Activated naive CD4-positive, alpha-beta T cell treated with Interleukin-2 at 50 U/mL for 16 hours (primary cell): ENCODE measurements at places on chromosomes 6 and 20.

GRCh38 chr6:3535776-3536435 is 79.1 kb upstream of the SLC22A23 start:
- no peak for DNase-seq

DNA sequence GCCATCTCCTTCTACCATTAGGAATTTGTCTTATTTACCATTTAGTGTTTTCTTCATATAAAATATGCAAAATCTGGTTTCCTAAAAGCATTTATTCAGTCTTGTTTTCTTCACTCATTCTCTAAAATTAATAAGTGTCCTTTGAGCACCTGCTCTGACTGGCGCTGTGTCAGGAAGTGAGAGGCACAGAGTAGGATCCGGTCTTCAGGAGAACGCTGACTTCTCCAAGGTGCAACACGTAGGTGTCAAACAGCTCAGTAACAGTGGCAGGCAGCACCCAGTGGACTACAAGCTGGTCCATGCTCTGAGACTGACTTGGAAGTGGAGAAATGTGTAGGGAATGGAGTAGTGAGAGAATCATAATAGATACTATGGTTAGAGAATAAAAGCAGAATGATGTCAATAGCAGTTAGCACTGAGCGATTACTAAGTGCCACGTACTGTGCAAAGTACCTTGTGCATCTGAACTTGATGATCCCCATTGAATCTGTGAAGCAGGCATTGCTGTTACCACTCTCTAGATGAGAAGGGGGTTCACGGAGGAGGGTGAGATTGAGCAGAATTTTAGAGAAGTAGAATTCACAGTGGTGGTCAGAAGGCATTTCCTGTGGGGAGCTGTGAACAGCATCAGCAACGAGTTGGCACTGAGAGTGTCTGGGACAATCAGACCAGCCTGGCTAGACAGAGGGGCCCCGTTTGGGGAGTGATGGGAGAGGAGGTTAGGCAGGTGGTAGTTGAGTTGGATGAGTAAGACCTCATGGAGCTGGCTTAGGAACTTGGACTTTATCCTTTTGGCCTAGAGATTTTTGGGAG is 569.8 kb downstream of the QKI start:
- no peak for DNase-seq

DNA sequence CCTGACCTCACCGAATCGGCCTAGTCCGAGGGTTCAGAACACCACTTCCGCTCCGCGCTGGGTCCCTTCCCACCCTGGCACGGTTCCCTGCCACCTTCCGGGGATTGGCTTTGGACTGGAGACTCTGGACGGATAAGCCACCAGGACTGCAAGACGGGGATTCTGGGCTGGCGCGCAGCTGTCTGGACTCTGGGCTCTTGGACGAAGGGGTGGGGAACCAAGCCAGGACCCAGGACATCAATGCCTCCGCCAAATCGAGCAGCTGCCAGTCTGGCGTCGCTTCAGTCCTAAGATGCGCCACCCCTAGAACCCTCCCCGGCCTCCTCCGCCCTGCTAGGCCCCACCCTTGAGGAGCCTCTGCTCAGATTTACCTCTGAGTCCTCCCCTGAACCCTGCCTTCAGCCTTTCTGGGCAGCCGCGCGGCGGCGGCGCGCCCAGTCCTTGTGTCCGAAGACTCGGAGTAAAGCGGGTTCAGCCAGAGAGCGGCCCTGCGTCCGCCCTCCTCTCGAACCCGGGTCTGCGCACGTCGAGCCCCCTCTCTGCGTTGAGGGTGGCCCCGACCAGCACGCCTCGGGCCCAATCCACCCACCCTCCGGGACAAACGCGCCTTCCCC is 1.2 kb downstream of the KCNK17 start:
- DNase-seq: no peak

DNA sequence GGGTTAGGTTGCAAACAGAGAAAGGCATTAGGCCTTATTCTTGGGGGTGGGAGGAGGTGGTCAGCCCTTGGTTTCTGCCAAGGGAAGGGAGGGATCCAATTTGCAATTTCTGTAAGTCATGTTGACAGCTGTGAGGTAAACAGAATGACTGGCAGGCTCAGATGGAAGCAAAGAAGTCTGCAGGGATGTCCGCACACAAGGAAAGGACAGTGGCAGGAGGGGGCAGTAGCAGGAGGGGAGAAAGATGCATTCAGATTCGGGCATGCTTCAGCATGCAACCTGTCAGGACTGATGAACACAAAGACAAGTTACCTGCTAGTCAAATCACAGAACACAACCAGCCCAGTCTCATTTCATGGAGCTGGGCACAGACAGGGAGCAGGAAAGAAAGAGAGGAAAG is 217.9 kb upstream of the FOXA2 start:
- DNase-seq: no peak

- peak; percentile 43 for DNase-seq
These were observed 39.2 kb upstream of the TPD52L1 start for GRCh38 chr6:125114248-125114858.

GRCh38 chr20:38498909-38499308 is 26.3 kb downstream of the RALGAPB start:
- no peak for DNase-seq

- DNase-seq: no peak
These were observed 206.6 kb downstream of the DLL1 start for GRCh38 chr6:170084166-170084730.

DNA sequence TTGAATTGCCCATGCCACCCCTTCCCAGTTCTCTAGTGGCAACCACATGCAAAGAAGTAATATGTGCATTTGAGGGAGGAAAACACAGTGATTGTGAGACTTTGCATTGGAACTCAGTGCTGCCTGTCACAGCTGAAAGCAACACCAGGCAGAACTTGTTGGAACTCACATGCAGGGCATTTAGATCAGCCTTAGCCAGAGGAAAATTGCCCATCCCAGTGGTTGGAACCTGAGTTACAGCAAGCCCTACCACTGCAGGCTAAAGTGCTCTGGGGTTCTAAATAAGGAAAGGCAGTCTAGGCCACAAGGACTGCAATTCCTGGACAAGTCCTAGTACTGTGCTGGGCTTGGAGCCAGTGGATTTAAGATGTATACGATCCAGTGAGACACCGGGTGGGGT is 245.3 kb upstream of the UFL1 start:
- no peak for DNase-seq
